Stimulated activated CD4-positive, alpha-beta T cell treated with anti-CD3 and anti-CD28 coated beads, Interleukin-4, amount 100 ng/mL, for 24 hours (primary cell): ENCODE measurements at places on chromosomes 1 and 21.

DNA sequence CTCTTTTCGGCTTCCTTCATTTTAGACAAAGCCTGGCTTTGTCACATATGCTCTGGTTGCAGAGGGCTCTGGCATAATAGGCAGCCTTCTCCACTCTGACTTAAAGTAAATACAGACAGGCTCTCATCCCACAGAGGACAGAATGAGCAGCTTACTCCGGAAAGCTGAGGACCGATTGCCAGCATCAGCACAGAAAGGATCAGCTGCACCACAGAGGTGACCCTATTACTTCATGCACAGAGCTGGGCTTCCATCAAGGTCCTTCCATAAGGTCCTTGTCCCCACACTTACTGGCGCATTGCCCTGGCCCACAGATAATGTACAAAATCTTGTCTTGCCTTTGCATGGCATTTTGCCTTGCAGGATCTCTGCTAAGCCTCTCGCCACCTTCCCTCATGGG lies 67.6 kb downstream of the SEC16B start:
- DNase-seq = no peak

DNA sequence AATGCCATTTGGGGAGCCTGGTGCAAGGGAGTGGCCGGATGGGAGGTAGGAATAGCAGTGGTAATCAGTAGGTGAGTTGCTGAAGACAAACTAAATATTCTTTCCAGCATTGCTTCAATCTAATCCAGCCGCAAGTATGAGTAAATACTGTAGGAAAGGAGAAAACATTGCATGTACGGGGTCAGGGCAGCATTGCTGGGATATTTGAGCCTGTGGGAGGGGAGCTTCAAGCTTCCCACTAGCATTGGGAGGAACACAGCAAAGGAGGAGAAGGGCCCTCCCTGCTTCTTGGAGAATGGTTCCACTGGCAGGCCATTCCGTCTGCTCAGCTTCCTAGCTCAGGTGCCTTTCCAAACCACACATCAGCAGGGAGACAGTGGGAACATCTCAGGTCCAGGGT lies 15.2 kb downstream of the CAPN2 start:
- no peak for DNase-seq

- no peak for DNase-seq
These were observed 27.9 kb upstream of the ZNF496 start for GRCh38 chr1:247359559-247359958.

GRCh38 chr1:210690236-210690635 lies 361.5 kb downstream of the HHAT start:
- no peak for DNase-seq

- no peak for DNase-seq
These were observed 116.3 kb upstream of the C1orf21 start for GRCh38 chr1:184270556-184270955.
